ENCODE measurements at places on chromosomes 11 and 22.
A peak's percentile ranks its signal among the peaks of the same experiment; 100 is the strongest.

DNA sequence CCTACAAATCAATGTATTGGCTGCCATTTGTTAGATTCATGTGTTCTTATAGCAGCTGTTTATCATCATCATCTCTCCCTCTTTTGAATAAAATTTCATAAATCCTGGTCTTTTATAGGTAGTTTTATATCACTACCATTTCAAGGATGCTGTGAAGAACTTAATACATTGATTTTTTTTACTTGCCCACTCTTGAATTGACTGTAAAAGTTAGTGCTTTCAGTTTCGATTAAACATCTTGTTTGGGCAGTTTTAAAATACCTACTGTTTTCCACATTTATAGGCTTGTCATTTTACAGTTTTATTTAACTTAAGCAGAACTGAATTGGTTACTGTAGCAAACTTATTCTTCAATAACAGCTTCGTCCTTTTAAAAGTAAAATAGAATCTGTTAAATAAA is 59.5 kb downstream of the TTC17 start:
- DNase-seq = no peak

DNA sequence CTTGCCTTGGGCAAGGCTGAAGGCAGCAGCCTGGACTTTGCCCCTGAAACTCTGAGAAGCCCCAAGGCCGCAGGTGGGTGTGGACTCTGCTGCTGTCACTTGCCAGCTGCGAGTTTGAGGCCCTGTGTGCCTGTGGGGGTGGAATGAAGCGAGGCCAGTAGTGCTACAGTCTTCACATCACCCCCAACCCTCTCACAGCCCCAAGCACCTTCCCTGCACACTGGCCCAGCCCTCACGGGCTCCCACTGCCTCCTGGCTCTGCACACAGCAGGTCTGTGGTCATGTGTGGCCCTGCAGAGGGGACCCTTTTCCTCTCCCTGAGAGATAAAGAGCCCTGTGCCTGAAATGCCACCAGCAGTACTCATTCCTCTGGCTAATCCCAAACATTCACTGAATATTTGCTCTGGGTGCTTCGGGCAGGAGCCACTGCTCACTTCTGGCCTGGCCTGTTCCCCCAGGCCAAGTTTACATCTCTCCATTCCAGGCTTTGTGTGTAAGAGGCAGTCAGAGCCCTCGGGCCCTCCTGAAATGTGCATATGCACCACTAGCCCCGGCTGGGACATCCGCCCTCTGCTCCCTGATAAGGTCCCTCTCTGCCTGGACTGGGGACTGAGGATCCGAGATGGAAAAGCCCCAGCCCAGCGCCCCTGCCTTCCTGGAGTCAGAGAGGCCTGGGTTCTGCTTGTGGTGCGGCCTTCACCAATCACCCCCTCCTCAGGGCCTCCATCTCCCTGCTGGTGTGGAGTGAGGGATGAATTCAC is 17.7 kb downstream of the MGAT3 start:
- DNase-seq = no peak

DNA sequence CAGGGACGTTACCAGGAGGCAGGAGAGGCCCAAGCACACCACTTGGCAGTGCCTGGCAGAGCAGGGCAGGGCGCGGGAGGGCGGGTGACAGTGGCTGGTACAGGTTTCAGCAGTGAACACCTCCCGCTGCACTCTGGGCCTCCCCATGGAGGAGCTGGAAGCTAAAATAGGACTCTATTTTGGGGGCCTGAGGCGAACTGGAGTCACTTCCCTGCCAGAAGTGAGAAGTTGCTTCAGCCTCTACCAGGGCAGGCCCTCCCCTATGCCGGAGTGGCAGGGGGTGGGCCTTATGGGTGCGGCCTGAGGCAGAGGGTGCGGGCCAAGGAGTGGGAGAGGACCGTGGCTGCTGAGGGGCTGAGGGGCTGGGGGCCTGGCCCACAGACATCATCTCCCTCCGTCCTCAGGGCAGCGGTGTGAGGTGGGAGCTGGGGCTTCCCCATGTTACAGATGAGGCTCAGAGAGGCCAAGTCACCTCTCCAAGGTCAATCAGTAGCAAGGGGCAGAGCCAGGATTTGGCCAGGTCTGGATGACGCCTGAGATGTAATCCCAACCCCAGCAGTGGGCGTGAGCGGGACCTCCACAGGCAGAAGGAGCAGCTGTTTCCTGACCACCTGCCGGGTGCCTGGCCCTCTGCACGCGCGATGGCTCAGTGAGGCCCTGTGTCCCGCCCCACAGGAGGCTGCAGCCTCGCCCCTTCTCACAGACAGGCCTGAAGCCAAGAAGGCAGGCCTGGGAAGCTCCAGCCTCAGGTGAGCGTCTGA is 39.3 kb downstream of the KCNJ4 start:
- no peak for DNase-seq

DNA sequence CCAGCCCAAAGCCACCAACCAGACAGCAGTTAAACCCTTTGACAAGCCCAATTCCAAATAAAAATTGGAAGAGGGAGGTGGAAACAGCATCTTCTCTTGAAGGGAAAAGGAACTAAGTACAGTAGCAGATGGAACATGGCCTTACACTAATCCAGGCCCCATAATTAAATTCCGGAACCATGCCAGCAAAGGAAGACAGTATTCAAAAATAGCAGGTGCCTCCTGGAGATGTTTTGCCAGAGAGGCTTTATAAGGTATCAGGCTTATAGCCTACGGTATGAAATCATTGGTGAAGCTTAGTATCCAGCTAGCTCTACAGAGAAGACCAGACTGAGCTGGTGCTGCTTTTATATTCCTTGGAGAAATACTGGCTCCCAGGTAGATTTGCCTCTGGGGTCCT is 344.1 kb upstream of the API5 start:
- DNase-seq = no peak

DNA sequence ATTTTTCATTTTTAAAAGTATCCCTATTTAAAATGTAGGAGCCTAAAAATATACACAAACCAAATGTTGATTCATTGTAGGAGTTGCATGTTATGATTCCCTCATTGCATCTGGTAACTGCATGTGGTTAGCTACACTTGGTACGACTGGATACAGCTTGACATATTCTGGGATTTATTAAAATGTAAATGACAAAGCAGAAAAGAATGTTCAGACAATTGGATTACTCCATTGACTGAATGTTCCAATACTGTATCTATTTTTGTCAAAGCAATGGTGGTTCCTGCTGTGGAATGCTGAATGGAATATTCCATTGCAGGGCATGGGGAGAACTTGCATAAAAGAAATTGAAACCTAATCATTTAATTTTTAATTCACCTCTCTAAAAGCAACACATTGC is 30.8 kb downstream of the BLID start:
- no peak for DNase-seq

GRCh38 chr11:47269002-47269828 is 718 bp upstream of the MADD start:
- DNase-seq = peak; percentile 86

DNA sequence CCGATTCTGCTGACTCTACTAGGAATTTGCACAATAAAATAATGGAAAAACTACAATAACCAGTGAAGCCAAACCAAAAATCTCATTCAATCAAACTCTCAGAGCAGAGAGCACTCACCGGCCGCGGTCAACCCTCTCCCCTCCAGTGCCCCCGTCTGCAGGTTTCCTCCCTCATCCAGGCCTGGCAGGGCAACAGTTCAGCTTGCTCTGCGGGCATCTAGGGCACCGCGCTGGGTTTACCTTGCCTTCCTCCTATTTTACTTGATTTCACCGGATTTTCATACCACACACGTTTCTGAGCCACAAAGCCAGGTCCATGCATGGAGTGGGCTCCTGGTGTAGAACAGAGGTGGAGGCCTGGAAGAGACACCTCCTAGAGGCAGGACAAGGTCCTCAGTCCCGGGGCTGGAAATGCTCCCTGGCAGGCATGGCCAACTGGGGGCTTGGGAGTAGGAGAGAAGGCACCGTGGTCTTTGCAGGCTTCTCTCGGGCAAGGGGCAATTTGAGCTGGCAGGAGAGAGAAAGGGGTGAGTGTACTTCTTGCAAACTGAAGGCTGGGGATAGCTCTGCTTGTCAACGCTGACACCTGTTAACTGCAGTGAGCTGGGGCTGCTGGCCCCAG is 938.4 kb downstream of the BRD1 start:
- DNase-seq = no peak

- no peak for DNase-seq
Measured at GRCh38 chr11:64729851-64730382, 6.9 kb upstream of the NRXN2 start.

DNA sequence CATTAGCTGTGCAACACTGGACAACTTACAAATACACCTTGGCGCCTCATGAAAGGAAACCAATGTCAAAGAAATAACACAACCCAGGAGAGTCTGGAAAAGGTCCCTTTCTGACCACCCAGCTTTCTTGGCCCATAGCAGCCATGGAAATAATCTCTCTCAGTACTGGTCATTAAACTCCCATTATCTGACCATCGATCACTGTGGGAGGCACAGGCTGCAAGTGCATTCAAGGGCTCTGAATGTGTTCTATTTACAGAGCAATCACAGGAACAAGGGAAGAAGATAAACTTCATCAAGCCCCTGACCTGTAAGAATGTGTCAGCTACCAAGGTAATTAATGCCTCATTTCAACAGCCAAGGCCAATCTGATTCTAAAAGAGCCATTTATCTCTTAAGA is 40.1 kb downstream of the CTSC start:
- no peak for DNase-seq

DNA sequence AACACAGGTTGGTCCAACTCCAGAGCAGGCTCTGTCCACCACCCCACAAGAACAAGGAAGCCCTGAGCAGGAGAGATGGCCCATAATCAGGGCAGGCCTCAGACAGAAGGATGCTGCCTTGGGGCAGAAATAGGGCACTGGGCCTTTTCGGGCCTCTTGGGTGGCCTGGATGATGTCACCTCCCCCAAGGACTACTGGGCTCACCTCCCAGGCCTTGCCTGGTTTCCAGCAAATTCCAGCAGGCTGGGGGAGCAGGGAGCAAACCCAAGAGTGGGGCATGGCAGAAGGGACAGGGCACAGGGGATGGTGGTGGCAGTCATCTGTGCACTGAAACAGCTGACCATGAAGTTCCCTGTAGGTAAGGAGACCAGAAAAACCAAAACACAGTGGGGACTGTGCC is 5.3 kb upstream of the NAA40 start:
- DNase-seq = no peak

DNA sequence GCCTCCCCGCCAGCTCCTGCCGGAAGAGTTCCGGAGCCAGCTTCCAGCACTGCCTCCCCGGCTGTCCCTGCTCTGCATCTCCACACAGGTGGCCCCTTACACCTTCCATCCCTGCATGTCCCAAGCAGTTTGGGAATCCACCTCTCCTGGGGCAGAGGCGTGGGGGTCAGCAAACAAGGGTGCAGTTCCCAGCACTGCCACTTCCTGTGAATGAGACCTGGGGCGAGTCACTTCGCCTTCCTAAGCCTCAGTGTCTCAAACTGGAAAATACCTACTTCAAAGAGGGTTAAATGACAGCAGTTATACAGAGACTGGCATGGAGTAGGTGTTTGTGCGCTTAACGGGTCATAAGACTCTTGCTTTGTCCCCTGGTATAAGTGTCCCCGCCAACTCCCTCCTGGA is 5.2 kb downstream of the CYTH4 start:
- DNase-seq = no peak

- peak; percentile 47 for DNase-seq
Measured at GRCh38 chr11:134037046-134037908, 31.6 kb upstream of the JAM3 start.

DNA sequence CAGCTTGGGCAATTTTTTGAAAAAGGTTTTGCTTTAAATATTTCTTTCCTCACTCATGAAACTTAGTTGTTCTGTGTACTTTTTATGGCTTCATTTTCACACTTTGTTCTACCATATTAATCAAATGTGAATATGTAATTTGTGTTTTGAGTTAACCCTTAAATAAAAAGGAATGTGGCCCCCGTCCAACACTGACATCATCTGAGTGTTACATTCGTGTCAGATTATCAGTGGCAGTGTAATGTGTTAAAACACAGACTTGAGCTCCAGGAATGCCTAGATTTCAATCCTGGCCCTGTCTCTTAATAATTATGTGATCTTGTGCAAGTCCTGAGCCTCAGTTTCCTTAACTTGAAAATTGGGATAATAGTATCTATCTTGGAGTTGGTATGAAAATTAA is 5.6 kb downstream of the RTN3 start:
- DNase-seq = no peak
